ENCODE measurements at places on chromosomes 2 and 18.

DNA sequence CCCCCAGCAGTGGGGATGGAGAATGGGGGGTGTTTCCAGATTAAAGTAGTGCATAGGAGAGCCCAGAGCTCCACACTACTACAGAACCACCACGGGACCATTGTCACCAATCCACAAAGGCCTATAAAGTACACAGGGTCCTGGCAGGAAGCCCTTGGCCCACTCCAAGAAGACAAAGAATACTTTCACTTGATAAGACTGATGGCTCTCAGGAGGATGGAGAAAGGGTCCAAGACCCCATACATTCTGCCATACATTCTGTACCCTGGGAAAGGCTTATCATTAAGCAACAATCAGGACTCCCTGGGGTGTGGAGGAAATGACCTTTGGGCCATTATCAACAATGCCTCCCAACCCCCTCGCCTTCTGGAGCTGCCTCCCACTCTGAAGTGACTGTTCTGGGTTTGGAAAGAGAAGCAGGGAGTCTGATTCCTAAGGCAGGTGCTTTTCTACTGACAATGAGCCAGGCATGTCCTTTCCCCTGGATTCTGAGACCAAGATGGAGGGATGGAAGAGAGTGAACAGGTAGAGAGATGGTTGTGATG lies 85.4 kb downstream of the XDH start:
- DNase-seq, result no peak

DNA sequence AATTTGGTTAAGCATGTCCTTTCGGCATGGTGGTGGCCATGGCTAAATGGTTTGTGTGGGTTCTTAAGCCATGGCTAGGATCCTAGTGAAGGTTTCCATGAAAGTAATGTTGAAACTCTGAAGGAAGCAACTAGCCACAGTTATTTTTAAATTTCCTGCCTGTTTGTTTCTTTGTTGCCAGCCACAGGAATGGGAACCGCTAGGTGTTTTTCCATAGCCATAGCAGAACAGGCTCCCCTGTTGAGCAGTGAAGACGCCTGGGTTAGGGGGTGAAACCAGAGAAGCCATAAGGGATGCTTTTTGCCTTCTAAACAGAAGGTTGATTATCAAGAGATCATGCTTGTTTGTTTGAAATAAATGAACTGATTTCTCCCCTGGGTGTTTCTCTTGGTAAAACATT lies 60.1 kb upstream of the CHMP1B start:
- DNase-seq, result no peak

- no peak for DNase-seq
These were observed 8.2 kb downstream of the SMARCAL1 start for GRCh38 chr2:216420367-216421101.

GRCh38 chr2:73255007-73255644 lies 21.0 kb downstream of the CCT7 start:
- no peak for DNase-seq

DNA sequence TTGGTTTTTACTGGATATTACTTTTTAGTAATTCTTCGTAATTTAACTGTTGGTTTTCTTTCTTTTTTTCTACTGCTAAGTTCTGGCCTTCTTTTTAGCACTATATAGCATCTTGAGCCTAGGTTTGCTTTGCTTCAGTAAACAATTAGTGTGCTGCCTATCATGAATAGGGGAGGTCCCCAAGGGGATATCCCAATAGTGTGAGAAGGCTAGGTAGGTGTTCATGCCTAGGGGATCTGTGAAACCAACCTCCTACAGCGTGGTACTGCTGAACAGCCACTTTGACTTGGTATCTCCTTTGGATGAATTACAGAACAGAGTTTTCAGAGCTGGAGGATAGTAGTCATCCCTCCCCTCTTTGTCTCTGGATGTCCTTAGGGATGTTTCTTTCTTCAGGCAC lies 310.2 kb upstream of the HNMT start:
- DNase-seq, result no peak

- DNase-seq, result no peak
These were observed 134.4 kb downstream of the ACTR3 start for GRCh38 chr2:114024326-114024725.

- DNase-seq, result no peak
These were observed 256.0 kb upstream of the RAB6C start for GRCh38 chr2:129723277-129724020.

DNA sequence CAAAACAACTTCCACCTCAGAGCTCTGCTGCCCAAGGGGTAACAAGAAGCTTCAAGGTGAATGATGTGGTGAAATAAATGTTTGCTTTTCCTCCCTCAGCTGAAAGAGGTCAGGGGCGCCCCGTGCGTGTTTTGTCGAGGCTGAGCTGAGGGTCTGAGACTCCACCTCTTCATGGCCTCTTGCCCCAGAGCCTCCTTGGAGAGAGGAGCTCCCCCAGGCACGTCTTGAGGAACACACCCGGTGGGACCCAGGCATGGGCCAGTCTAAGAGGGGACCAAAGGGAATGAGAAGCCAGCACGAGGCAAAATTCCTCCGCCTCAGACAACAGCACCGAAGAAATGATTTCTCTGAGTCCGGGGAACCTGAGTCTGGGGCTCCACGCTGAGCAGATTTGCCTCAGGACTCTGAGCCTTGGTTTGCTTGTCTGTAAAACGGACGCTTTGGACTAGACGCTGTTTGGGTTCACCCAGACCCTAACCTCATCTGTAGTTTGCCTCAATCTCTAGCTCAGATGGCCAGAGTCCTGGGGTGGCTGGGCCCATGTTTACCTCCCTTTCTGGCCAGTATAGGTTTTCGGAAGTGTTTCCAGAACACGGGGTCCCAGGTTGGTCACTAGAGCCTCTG lies 56.4 kb upstream of the ODC1 start:
- no peak for DNase-seq

- no peak for DNase-seq
These were observed 13.8 kb downstream of the ZNF2 start for GRCh38 chr2:95179451-95179850.

- no peak for DNase-seq
These were observed 13.5 kb upstream of the SFXN5 start for GRCh38 chr2:73084971-73085370.

GRCh38 chr2:156321243-156321904 lies 11.1 kb downstream of the NR4A2 start:
- DNase-seq, result no peak

DNA sequence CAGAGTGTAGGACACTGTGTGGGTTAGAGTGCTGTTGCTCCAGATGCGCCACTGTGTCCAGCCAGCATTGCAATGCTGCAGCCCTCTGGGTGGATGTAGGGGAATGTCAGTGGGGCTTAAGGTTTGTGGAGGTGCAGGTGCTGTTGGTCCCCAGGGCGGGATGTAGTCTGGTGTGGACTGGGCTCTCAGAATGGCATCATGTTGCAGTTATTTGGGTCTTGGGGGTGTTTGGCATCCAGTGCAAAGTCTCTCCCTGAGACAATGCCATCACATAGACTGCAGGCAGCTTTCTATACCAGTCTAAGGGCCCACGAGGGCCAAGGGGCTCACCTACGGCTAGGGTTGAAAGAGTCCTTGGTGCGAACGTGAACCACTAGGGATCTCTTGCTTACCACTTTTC lies 275.3 kb downstream of the SOX11 start:
- no peak for DNase-seq

GRCh38 chr2:11810237-11810977 lies 64.0 kb downstream of the LPIN1 start:
- DNase-seq, result no peak

- DNase-seq, result no peak
These were observed 14.1 kb downstream of the MFSD2B start for GRCh38 chr2:24024018-24024417.

DNA sequence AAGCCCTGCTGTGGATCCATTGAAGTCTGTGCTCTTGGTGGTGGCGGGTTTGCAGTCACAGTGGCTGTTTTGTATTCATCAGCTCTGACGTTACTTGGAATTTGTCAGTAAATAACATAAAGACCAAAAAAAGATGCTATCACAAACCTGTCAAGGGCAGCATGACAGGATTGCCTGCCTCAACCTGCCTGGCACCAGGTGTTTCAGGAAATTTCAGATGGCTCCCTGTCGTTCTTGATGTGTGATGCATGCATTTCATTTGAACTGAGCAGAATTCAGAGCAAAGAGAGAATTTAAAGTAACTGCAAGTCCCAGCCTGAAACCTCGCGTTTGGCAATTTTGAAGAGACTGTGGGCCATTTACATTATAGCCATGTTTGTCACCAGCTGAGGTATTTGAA lies 50.3 kb upstream of the EPC2 start:
- DNase-seq, result peak; percentile 77

DNA sequence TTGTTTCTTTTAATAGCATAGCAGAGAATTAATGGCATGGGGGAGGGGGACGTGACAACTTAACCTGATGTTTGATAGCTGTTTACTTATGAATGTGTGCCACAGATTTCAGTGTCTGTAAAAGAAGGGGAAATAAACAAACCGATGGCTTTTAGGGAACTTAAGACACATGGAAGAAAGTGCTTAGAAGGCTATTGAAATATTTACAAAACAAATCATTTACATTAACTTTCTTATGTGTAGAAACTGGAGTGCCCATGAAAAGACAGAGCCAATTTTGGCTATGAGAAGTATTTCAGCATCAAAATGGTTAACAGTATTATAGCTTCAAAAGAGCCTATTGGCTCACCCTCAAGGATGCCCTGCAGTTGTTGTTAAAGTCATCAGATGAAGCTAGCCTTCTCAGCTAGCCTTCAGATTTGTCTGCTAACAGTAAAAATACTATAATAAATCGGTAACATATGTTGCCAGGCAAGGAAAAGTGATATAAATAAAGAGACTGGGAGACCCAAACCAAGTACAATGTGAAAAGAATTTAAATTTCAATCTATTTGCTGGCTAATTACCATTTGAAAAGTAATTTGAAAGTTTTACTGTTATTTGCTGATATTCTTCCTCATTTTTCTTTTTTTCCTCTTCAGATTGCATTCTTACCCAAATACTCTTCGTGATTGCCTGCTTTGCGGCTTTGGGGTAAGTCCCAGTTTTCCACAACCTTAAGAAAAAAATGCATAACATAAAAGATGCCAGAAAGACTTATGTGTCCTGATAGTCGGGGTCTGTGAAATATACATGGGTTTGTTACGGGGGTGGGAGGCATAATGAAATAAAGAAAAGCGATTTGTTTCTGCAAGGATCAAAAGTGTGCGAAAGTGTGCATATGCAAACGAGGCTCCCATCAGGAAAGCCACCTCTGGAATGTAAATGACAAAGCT lies 256.4 kb downstream of the MEIS1 start:
- DNase-seq, result no peak

- DNase-seq, result no peak
These were observed 73.5 kb downstream of the TNS1 start for GRCh38 chr2:217929272-217929671.

- no peak for DNase-seq
These were observed 200.7 kb upstream of the SMAD7 start for GRCh38 chr18:49151482-49151881.

- DNase-seq, result no peak
These were observed 321.1 kb downstream of the SATB2 start for GRCh38 chr2:199136681-199137080.

DNA sequence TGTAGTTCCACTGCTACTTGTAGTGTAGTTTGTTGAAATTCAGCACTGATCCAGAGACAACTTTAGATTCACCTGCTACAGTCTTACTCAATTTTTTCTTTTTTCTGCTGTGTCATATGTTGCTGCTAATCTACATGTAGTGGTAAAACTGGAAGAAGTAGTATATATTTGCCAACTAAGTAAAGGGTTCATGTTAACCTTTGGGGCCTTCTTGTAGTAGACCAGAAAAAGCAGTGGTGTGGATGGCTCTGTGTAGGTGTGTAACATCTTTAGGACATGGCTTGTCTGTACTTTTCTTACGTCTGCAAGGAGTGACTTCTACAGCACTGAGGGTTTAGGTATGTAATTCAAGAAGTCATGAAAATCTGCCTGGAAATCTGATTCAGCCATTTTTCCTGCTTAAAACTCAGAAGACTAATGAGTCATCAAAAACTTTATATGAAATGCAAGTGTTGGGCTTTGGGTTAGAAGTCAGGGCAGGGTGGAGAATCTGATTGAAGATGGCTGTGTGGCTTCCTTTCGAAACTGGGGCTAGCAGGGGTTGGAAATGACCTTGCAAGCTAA lies 8.4 kb downstream of the PTPRM start:
- DNase-seq, result no peak

GRCh38 chr2:99883358-99883757 lies 259.0 kb downstream of the AFF3 start:
- no peak for DNase-seq

DNA sequence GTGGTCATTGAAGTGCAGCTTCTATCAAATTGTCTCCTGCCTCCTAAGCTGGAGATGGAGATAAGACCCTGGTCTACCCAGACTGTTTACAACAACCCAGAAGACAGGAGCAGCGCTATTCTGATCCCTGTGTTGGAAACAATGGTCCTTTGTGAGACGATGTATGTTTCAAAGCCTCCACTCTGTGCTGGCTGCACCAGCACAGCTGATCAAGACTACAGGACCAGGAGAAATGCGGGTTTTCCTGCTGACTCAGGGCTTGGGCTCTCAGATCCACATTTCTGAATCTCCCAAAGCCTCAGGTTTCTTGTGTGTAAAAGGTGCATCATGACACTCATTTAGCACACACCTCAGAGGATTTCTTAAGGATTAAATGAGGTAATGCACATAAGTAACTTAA lies 92.0 kb downstream of the POU3F3 start:
- no peak for DNase-seq

GRCh38 chr2:218043100-218043499 lies 26.0 kb upstream of the RUFY4 start:
- no peak for DNase-seq

GRCh38 chr18:32437100-32437834 lies 33.4 kb downstream of the GAREM1 start:
- no peak for DNase-seq

DNA sequence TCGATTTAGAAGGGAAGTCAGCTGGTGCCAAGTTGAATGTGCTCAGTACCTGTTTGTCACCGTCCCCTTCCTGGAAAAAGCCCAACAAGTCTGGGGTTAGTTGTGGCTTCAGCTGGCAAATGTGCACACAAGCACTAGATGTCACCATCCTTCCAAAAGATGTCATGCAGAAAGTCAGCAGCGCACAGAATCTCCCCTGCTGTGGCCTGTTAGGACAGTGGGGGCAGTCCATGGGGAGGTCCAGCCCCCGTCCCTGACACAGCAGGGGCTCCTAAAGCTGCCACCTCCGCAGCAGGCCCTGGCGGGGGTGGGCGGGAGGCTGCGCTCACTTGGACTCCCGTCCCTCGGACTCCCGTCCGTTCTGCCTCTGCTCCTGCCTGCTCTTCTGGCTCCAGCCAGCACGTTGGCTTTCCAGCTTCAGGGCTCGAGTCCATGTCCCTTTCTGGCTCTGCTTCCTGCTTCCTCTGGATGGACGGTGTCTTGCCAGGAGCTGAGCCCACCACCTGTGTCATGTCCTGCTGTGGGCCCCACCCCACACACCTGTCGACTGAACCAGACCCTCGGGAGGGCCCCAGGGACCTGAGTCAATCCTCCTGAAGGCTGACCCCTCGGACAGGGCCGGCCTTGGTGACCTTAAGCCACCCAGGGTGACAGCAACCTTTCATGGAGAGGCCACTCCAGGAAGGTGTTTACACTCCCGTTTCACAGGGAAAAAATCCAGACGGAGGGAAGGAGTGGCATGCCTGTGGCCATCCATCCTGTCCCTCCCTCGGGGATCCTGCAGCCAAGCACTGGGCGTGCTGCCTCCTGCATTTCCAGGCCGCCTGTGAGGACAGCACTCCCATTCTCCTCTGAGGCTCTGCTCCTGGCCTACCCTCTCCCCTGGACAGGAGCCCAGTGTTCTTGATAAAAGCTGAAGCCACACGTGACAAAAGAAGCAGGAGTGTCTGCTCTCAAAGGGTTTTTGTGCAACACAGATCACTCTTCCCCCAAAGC lies 8.5 kb downstream of the RAB17 start:
- peak; percentile 82 for DNase-seq

Measured in NCI-H345 (cell line).